ENCODE measurements at places on chromosomes 2 and 18.

DNA sequence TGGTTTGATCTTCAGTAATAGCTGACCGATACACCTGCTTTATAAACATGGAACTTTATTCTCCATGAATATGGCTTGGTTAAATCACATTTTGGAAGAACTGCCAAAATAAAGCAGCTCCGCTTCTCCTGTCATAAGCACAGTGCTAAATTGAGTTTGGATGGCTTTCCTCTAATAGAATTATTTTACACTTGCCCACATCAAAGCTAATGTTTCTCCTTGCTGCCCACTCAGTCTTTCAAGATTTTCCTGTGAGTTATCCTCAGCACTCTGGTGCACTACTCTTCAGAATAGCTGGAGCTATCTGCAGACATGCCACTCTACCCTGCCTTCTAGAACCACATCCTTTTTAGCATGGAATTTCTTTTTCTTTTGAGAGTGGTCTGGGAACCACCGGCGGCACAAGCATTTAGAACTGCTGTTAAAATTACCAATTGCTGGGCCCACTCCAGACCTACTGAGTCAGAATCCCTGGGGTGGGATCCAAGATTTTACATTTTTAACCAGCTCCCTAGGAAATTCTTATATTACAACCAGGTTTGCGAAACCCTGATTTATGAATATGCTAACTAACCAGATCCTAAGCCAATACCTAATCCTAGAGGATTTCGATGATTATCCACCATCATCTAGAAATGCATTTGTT lies 283.3 kb downstream of the AFF3 start:
- DNase-seq: no peak

GRCh38 chr2:156340804-156341451 lies 8.4 kb upstream of the NR4A2 start:
- DNase-seq: no peak

- DNase-seq: peak; percentile 29
Observed at GRCh38 chr2:60385648-60386047, 167.8 kb downstream of the BCL11A start.

DNA sequence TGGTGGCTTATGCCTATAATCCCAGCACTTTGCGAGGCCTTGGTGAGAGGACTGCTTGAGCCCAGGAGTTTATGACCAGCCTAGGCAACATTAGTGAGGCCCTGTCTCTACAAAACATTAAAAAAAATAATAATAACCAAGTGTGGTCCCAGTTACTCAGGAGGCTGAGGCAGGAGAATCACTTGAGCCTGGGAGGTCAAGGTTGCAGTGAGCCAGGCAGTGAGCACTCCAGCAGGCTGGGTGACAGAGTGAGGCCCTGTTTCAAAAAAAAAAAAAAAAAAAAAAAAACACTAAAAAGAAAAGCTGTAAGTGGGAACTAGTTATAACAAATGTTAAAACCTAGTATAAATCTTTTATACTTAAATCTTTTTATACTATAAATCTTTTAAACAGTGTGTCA lies 146.2 kb upstream of the ITGA4 start:
- DNase-seq: no peak

- no peak for DNase-seq
Observed at GRCh38 chr2:235679471-235679870, 185.6 kb downstream of the AGAP1 start.

DNA sequence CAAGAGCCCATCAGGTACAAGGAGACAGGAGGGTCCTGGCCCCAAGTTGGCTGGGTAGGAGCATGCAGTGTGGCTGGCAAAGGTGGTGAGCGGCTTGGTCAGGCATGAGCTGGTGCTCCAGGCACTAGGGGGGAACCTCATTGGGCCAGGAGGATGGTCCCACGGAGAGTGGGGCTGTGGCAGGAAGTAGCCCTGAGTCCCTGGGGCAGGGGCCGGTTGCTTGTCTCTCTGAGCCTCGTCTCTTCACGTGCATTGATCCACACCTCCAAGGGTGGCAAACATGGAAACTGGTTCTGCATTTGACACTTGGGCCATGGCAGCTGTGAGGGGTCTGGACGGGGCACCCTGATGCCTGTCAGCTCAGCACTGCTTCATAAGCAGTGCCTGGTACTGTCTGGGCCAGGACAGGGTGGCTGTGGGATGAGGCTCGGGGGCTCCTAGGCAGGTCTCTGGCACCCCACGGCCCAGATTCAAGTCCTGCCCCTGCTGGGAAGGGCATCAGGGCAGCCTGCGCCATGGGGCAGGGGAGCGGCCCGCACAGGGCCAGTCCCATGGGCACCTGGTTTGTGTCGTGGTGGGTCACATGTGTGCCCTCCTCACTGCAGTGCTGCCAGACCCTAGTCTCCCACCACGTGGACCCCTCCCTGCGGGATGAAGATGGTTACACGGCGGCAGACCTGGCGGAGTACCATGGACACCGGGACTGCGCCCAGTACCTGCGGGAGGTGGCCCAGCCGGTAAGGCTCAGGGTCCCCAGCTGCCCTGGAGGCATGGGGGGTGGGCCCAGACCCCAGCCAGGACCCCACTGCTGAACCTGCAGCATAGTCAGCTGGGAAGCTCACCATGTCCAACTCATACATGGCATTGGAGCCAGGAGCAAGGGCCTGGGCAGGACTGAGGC lies 16.4 kb downstream of the ESPNL start:
- no peak for DNase-seq

DNA sequence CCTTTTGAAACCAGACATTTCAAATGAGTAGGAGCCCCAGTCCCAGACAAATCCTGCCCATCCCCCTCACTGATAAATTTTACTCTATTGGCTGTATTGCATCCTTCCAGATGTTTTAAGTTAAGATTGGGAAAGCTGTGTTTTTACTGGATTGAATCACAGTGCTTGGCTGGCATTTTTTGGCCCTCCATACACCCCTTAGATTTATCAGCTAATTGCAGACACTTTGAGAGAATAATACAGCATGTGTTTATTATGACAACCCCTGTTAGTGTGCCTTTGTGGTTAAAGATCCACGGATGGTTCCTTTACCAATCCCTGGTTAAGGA lies 74.9 kb downstream of the ANTXR1 start:
- peak; percentile 29 for DNase-seq

DNA sequence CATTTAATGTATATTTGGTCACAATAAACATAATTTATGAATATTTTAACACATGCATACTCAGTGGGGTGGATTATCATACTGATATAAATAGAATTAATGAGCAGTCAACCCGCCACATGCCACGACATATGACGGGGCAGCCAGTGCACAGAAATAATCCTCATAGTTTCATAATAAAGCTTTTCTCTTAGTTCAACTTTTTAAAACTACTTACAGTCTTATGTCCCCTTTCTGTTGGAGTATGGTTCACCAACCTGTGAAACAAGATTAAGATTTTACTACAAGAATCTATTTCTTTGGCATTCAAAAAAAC lies 75.6 kb upstream of the ETAA1 start:
- no peak for DNase-seq

GRCh38 chr2:13821255-13821880 lies 811.1 kb upstream of the LRATD1 start:
- DNase-seq: peak; percentile 38

DNA sequence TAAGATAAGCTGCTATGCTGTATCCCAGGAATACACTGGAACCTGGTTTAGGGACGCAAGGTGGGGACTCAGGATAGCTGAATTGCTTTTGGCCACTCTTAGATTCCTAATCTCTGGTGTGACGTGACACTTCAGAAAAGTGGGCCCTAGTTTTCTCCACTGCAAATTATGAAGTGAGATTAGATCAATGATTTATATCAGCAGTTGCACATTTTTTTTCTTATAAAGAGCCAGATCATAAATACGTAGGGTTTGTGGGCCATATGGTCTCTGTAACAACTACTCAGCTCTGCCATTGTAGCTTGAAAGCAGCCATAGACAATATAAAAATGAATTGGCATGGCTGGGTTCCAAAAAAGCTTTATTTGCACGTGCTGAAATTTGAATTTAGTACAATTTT lies 85.4 kb upstream of the CPO start:
- no peak for DNase-seq

- DNase-seq: no peak
Observed at GRCh38 chr2:191231995-191232394, 13.2 kb upstream of the MYO1B start.

- no peak for DNase-seq
Observed at GRCh38 chr2:85753525-85754312, at the start of gene ATOH8. TSS of gene ATOH8 (plus strand) at chr2:85753991. CDS start at chr2:85754190, 199 bp downstream.

GRCh38 chr2:134934641-134935040 lies 16.0 kb downstream of the CCNT2 start:
- DNase-seq: no peak

DNA sequence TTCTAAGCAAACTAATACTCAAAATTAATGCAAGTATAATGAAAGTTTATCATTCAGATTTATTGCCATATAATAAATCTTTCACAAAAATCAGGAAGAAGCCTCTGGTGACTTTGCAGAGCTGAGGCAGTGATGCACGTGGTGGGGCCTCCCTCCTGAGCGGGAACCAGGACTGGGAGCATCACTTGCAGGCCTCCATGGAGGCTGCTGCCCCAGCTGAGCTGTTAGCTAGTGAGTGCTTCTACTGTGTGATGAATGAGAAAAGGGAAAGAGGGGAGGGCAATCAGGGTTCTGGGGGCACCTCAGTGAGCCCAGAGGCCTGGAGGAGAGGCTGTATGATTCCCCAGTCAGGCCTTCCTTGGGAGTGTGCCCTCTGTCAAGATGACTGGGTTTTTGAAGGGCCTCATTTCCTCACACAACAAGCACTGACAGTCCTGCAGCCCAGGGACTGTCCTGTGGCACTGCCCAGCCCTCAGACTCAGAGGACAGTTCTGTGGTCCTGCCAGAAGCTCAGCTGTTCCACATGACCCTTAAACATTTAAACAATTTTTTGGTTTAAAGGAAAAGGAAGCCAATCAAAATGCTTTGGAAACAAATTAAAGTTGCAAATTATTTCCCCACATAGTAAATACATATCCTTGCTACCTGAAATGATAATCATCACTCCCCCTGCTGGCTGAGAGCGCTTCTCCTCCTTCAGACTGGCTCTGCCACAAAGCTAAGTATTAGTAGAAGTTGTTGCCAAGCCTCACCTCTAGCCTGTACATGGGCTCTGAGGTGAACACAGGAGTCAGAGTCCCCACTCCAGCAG lies 90.9 kb upstream of the SMAD7 start:
- DNase-seq: no peak

- no peak for DNase-seq
Observed at GRCh38 chr2:18625563-18625962, 36.2 kb upstream of the NT5C1B start.

DNA sequence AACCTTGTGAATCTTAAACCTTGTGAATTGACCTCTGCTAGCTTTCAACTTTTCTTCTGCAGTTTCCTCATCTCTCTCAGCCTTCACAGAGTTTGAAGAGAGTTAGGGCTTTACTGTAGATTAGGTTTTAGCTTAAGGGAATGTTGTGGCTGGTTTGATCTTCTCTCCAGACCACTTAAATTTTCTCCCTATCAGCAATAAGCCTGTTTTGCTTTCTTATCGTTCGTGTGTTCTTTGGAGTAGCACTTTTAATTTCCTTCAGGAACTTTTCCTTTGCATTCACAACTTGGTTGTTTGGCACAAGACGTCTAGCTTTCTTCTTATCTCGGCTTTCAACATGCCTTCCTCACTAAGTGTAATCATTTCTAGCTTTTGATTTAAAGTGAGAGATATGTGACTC lies 2.8 kb upstream of the CDCA7 start:
- no peak for DNase-seq

- DNase-seq: no peak
Observed at GRCh38 chr2:140639628-140640027, 1491.2 kb downstream of the LRP1B start.

- no peak for DNase-seq
Observed at GRCh38 chr18:22932885-22933205, 283 bp upstream of the RBBP8 start.

GRCh38 chr2:8571792-8572499 lies 109.9 kb upstream of the ID2 start:
- no peak for DNase-seq

DNA sequence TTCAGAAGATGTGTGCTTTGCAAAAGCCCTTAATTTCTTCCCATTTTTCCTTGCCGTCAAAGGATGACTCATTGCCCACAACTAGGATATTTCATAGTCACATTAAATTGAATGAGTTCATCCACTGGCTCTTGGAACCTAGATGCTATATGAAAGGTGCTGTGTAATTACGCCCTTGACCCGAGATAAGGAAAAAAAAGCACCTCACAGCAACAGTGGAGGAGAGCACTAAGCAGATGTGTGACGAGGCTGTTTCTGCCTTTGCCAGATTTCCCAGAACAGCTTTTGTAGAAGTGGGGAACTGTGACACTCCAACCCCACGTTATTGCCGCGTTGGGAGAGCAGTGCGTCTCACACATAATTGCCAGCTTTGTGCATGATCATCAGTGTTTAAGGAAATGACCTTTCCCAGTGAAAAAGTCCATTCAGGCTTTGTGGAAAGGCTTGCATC lies 33.3 kb upstream of the TMEM87B start:
- no peak for DNase-seq

- no peak for DNase-seq
Observed at GRCh38 chr2:11065833-11066485, 89.3 kb upstream of the SLC66A3 start.

GRCh38 chr2:9335322-9335832 lies 88.0 kb downstream of the ITGB1BP1 start:
- DNase-seq: no peak

- no peak for DNase-seq
Observed at GRCh38 chr2:25400576-25401216, 59.0 kb upstream of the DNMT3A start.

GRCh38 chr2:215899141-215900074 lies 113.9 kb downstream of the MREG start:
- DNase-seq: peak; percentile 70

DNA sequence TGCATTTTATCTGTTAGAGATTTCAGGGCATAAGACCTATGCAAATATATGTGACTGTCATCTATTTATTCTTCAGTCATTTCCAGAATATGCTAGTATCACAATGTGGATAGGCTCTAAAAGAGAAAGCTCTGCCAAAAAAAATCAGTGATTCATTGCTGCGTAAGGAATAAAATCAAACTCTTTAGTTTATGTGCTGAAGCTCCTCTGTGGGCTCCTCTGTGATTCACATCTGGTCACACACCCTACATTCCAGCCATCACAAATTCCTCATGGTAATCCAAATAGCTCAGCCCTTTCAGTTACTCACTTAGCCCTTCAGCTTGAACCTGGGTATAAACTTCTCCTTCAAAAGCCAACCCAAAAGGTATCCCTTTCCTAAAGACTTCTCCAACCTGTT lies 21.4 kb downstream of the DLGAP1 start:
- no peak for DNase-seq

All from AG04449 (cell line).